ENCODE measurements at places on chromosomes 6 and 20. TPM values are rescaled to one million over a fixed set of nuclear protein-coding genes. Genes with fewer than 3 reads are reported as not detected.

Gene FERMT1
- 14.7 TPM for total RNA-seq

Gene HCRTR2
- not detected for total RNA-seq

Gene OPRM1
- not detected for total RNA-seq

Gene HLA-DPB1
- total RNA-seq, result not detected

Gene MTFR2
- total RNA-seq, result 12.0 TPM

Gene HFE
- 13.7 TPM for total RNA-seq

Gene ZC2HC1B
- total RNA-seq, result not detected

Gene COL11A2
- 0.93 TPM for total RNA-seq

Gene MICB
- total RNA-seq, result 6.5 TPM

Gene AHCY
- 318 TPM for total RNA-seq

Gene NDUFAF5
- total RNA-seq, result 33.6 TPM

Gene SIRPD
- not detected for total RNA-seq

Gene ARFGAP1
- total RNA-seq, result 62.5 TPM

Gene ZC3H12D
- 0.12 TPM for total RNA-seq

Gene TCF15
- total RNA-seq, result not detected

Gene NINL
- total RNA-seq, result 11.4 TPM

Gene SIRPG
- total RNA-seq, result not detected

Gene PTK6
- total RNA-seq, result 3.5 TPM

Gene SLC22A3
- 47.2 TPM for total RNA-seq

Gene HLA-DRB5
- not detected for total RNA-seq

Gene IRAK1BP1
- total RNA-seq, result 0.65 TPM

Gene SSTR4
- total RNA-seq, result 0.32 TPM

Gene FAM217A
- total RNA-seq, result not detected

Gene PABPC1L
- total RNA-seq, result 15.4 TPM

Gene ANGPT4
- 0.02 TPM for total RNA-seq

Gene ELOVL2
- total RNA-seq, result 6.9 TPM

Gene MAS1
- total RNA-seq, result not detected

Gene FHL5
- not detected for total RNA-seq

Gene SCRT2
- total RNA-seq, result not detected

Gene MAP3K7
- total RNA-seq, result 14.0 TPM

Gene OR2H2
- not detected for total RNA-seq

Gene C6orf52
- 2.1 TPM for total RNA-seq

Gene CDSN
- total RNA-seq, result not detected

Gene SLC24A3
- total RNA-seq, result not detected

Gene VGLL2
- total RNA-seq, result not detected

Gene SLC2A4RG
- total RNA-seq, result 93.0 TPM

Gene SNAP91
- 0.32 TPM for total RNA-seq

Gene MAK
- total RNA-seq, result 0.09 TPM

Gene IMPG1
- total RNA-seq, result not detected

Gene BEND6
- total RNA-seq, result 0.88 TPM

Gene DYNLT2
- total RNA-seq, result 0.67 TPM

Gene RPS21
- 3,109 TPM for total RNA-seq

Gene LCA5
- total RNA-seq, result 0.74 TPM

Gene GNL1
- 34.8 TPM for total RNA-seq

Gene SASH1
- total RNA-seq, result 2.7 TPM

Gene DCDC2
- total RNA-seq, result 3.7 TPM

Gene RAD21L1
- not detected for total RNA-seq

Gene CNBD2
- total RNA-seq, result 6.1 TPM

Gene LHFPL5
- total RNA-seq, result 0.09 TPM

Gene PACRG
- not detected for total RNA-seq

Gene SIRPB1
- total RNA-seq, result 0.43 TPM

Gene DPPA5
- total RNA-seq, result not detected
